ENCODE measurements at places on chromosomes 6 and 20. TPM values are rescaled to one million over a fixed set of nuclear protein-coding genes. Genes with fewer than 3 reads are reported as not detected.

The FABP7 gene
- total RNA-seq, result not detected

The NXT1 gene
- 2.3 TPM for total RNA-seq

The ZSCAN23 gene
- 5.3 TPM for total RNA-seq

The GPLD1 gene
- total RNA-seq, result 0.43 TPM

The DEFB113 gene
- not detected for total RNA-seq

The ADGRG6 gene
- 26.2 TPM for total RNA-seq

The C6orf52 gene
- total RNA-seq, result 3.2 TPM

The MLN gene
- not detected for total RNA-seq

The HIVEP2 gene
- total RNA-seq, result 9.1 TPM

The CCN2 gene
- 89.3 TPM for total RNA-seq

The HLA-DPA1 gene
- total RNA-seq, result 39.7 TPM

The KHDC1L gene
- not detected for total RNA-seq

The SPDEF gene
- total RNA-seq, result 2.2 TPM

The MOG gene
- not detected for total RNA-seq

The SEL1L2 gene
- total RNA-seq, result not detected

The SDC4 gene
- total RNA-seq, result 81.4 TPM

The CLIC5 gene
- total RNA-seq, result 8.9 TPM

The NKX2-4 gene
- total RNA-seq, result not detected

The RAET1G gene
- total RNA-seq, result not detected

The C20orf204 gene
- not detected for total RNA-seq

The PTGIS gene
- total RNA-seq, result 15.1 TPM

The EDN3 gene
- 20.0 TPM for total RNA-seq

The PCK1 gene
- total RNA-seq, result 10.5 TPM

The RBBP8NL gene
- total RNA-seq, result not detected

The ZNF334 gene
- 12.8 TPM for total RNA-seq
